ENCODE measurements at places on chromosomes 2 and 18. TPM values are rescaled to one million over a fixed set of nuclear protein-coding genes. Genes with fewer than 3 reads are reported as not detected.

- DNase-seq: no peak
Observed at GRCh38 chr2:104901037-104901881, 47.3 kb downstream of the POU3F3 start.

DNA sequence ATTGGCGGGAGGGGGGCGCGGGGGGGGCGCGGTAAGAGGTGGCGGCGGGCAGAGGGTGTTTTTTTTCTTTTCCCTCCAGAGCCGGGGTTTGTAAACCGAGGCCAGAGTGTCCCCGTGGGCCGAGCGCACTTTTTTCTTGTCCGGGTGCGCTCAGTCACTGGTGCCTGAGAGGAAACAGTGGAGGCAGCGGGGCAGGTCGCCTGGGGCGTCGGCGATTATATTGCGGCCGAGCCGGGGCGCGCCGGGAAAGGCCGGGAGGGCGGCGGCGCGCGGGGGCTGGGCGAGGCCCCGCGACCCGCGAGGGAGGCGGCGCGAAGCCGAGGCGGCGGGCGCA lies 275 bp downstream of the HOXD8 start:
- no peak for DNase-seq

DNA sequence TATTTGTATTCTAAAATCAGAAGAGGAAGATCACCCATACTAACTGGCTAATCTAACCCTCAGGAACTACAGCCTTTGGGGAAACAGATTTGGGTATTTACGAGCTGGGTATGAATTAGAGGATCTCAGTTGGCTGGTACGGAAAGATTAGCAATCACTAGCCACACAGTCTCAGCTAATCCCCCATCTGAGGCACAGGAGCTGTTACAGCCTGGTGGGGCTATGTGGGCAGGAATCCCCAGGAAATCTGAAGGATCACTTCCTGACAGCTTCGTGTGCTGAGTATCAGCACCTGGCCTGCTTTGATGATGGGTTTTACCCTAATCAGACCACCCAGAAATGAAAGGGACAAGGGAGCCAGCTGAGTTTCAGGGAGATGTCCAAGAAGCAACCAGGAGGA lies 206.3 kb downstream of the AFF3 start:
- DNase-seq: no peak

- no peak for DNase-seq
Observed at GRCh38 chr2:190545093-190545492, 10.6 kb upstream of the NEMP2 start.

GRCh38 chr2:158692372-158693103 lies 102.6 kb upstream of the DAPL1 start:
- DNase-seq: no peak

- DNase-seq: no peak
Observed at GRCh38 chr2:35931115-35931514, 424.5 kb upstream of the CRIM1 start.

DNA sequence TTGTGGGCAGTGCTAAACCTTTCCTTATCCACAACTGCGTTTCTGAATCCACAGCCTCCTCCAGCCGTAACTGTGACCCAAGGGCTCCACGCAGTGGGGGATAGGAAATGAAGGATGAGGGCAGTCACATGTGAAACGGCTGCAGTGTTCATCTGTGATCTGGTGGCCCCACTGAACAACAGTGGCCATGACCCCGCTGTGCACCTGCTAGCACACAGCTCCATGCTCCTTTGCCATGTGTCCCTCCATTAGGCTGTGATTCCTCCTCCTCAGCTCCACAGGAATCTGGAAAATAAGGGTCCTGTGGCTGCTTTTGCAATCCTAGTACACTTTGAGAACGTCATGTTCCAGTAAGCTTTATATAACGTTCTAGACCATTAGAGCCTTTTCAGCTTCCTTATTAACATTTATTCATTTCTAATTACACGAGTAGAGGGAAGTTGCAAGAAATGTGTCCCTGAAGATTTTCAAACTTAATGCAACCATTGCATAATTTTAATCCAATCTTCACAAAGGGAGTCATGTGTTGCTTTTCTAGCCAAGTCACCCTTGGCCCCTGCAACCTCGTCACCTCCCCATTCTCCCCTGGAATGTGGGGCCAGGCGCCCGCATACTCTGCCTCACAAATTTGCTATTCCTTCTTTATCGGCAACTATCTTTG lies 7.1 kb upstream of the NAPG start:
- DNase-seq: peak; percentile 42

DNA sequence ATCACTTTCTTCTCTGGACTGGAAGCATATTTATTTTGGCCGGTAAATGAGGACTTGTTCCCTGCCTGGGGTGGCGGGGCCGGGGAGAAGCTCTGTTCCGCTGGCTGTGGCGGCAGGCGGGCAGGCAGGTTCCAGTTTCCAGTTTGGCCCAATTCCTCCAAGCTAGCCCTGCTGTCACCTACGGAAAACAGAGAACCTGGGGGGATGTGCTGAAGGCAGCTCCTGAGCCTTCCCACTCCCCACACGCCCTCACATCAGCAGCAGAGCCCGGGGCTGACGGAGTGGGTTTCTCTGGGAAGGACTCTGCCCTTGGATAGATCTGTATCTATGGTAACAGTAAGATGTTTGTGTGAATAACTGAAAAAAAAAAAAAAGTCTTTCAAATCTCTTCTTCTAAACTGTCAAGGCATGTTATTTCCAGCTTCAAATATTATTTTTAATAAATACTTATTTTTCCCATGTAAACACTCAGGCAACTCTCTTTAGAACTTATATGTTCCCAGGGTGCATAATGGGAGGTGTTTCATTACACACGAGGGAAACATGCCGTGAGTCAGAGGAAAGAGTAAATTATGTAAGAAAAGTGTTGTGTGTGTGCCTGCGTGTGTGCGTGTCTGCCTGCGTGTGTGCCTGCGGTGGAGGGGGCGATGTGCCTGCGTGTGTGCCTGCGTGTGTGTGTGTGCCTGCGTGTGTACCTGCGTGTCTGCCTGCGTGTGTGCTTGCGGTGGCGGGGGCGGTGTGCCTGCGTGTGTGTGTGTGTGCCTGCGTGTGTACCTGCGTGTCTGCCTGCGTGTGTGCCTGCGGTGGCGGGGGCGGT lies 116.1 kb upstream of the ZNF516 start:
- no peak for DNase-seq

GRCh38 chr2:7015007-7015950 lies 98.1 kb downstream of the RNF144A start:
- DNase-seq: no peak

DNA sequence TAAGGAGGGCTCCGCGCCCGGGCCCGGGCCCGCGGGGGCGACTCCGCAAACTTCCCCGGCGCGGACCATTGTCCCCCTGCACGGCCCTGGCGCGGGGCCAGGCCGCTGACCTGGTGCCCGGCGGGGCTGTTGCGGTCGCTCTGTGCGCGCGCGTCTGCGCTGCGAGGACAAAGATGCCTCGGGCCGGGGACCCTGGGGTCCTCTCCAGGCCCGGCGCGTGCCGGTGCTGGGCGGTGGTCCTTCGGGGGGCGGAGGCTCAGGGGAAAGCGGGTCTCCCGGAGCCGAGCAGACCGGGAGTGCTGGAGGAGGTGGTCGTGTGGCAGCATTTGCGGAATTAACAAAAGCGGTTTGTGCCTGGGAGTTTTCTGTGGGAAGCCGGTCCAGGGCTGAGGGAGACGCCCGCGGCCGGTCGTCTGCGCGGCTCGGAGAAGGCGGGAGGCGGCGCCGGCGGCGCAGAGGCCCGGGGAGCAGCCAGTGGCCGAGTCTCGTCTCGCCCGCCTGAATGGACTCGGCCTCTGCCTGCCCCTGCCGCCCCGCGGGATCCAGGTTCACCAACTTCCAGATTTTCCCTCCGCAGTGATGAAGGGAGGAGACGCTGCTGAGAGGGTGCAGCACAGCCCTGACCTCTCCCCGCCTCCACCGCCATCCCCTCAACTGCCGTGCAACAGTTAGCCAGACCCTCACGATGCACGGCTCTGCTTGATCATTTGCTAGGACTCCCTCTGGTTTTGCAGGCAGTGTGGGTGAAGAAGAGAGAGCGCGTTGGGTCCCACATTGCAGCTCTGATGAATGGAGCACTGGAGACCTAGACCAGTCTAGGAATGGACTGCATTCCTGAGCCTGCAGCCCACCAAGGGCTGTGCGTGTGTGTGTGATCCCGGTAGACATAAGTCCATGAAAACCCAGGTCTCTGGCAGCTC lies 705 bp downstream of the EFR3B start:
- peak; percentile 34 for DNase-seq

- no peak for DNase-seq
Observed at GRCh38 chr2:55052129-55053061, 2.1 kb upstream of the RTN4 start.

- DNase-seq: no peak
Observed at GRCh38 chr18:59233017-59233410, 13.1 kb downstream of the GRP start.

DNA sequence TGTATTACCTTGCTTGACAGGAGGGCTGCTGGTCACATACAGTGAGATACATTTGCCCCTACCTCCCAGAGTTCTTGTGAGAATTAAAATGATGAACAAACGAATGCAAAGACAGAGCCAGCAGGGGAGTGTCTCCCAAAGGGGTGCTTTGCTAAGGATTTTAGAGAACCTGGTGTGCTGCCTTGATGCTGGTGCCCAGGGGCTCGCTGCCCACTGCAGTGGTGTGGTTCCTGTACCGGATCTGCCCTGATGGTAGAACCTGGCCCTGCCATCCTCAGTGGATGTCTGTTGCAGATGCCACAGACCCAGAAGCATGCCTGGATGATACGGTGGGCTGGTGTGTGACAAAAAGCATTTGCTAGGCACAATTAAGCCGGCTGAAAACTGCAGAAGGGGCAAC lies 414.8 kb upstream of the HS6ST1 start:
- no peak for DNase-seq

DNA sequence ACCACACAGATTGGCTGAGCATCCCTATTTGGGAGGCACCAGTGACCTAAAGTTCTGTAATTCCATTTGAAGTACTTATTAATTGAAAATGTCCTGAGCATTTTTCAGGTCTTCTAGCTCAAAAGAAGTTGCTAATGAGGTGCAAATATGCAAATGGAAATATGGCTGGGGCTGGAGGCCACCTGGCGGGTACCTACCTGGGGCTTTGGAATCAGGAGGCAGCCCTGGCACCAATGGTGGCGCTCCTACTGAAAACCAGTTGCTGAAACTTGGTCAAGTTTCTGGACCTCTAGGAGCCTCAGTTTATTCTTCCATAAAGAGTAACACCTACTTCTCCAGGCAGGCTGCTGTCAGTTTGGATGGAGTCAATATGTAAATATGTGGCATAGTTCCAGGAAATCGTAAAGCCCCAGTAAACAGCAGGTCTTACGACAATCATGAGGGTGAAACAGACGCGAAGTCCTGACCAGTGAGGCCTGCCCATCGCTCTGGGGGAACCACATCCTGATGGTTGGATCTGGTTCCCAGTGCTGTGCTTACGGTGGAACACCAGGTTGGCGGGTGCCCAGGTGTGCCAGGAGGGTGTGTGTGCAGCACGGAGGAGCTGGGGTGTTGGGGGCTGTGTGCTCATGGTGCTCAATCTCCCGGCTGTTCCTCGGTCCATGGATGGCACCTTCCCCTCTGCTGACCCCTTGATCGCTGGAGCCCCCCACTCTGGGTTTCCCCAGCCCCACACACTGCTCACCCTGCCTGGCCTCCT lies 186.1 kb downstream of the TWIST2 start:
- no peak for DNase-seq

DNA sequence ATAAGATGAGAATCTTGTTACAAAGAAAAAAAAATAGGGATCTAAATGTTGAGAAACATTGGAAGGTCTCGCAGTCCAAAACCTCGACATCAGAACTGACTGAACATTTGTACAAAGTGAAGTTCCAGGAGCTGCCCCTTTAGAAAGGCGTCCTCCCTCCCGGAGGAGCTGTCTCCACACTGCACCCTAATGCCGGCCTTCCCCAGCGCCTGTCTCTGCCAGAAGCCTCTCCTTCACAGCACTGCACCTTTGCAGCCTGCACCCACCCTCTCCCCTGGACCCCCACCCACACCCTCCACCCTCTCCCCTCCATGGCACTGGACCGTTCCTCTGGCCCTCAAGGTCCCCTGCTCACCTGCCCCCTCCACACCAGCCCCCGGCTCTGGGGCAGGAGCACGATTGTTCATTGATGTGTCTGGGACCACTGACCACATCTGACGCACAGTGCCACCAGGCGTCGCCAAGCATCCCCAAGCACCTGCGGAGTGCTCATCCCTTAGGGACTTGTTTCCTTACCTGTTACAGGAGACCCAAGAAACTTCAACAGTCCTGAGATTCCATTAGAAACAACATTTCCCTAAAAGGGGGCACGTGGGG lies 90.3 kb upstream of the SNTG2 start:
- no peak for DNase-seq

- DNase-seq: no peak
Observed at GRCh38 chr2:17363846-17364245, 154.4 kb downstream of the RAD51AP2 start.

DNA sequence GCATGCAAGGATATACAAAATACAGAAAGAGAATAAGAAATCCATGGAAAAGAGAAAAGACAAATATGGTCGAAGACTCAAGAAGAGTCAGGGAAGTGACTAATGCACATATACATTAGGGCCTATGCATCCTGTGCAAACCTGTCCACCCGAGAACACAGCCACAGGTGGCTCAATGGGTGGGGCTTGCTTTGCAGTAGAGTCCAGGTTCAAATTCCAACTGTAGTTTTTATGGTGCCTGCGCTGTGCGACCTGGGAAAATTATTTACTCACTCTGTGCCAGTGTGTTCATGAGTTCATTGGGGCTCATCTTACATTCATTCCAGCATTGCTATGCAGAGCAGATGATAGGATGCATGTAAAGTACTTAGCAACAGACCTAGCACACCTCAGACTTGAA lies 244.7 kb downstream of the CTNNA2 start:
- no peak for DNase-seq

GRCh38 chr2:218508299-218508698 lies 59.9 kb downstream of the USP37 start:
- no peak for DNase-seq

DNA sequence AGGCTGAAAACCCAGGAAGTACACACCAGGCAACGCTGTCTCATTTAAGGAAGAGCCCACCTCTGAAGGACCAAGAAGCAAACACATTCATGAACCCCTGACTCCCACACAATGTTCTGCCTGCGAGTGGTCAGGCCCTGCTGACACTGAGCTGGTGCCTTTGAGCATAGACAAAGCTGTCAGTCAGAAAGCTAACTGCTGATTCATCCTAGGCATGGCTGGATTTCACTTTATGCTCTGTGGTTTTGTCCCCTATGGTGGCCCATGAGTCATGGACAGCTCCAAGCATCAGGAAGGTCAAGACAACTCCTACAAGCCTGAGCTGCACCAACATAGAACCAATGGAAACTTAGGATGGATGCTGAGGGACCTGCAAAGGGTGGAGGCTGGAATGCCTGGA lies 78.9 kb downstream of the UXS1 start:
- no peak for DNase-seq

GRCh38 chr18:63098018-63098981 lies 221.3 kb downstream of the BCL2 start:
- no peak for DNase-seq

Gene KCNJ3
- total RNA-seq: 22.8 TPM

Gene TPO
- not detected for total RNA-seq

Gene UGT1A5
- total RNA-seq: not detected

Gene OXER1
- not detected for total RNA-seq

Gene SERPINB2
- 0.62 TPM for total RNA-seq

Gene LYG2
- total RNA-seq: not detected

Gene SLC19A3
- 1.2 TPM for total RNA-seq

Gene C2orf80
- total RNA-seq: 28.7 TPM

Gene RTP5
- total RNA-seq: 2.5 TPM

Gene CABLES1
- total RNA-seq: 6.7 TPM

Gene DSG2
- total RNA-seq: 3.3 TPM

Gene ANKRD23
- total RNA-seq: 5.9 TPM

Gene TNS1
- 3.1 TPM for total RNA-seq

Gene CCDC85A
- 38.8 TPM for total RNA-seq
